Stimulated activated CD4-positive, alpha-beta T cell treated with anti-CD3 and anti-CD28 coated beads, Interleukin-2, amount 100 ng/mL, for 4 hours (primary cell): ENCODE measurements at places on chromosomes 12 and 14.

DNA sequence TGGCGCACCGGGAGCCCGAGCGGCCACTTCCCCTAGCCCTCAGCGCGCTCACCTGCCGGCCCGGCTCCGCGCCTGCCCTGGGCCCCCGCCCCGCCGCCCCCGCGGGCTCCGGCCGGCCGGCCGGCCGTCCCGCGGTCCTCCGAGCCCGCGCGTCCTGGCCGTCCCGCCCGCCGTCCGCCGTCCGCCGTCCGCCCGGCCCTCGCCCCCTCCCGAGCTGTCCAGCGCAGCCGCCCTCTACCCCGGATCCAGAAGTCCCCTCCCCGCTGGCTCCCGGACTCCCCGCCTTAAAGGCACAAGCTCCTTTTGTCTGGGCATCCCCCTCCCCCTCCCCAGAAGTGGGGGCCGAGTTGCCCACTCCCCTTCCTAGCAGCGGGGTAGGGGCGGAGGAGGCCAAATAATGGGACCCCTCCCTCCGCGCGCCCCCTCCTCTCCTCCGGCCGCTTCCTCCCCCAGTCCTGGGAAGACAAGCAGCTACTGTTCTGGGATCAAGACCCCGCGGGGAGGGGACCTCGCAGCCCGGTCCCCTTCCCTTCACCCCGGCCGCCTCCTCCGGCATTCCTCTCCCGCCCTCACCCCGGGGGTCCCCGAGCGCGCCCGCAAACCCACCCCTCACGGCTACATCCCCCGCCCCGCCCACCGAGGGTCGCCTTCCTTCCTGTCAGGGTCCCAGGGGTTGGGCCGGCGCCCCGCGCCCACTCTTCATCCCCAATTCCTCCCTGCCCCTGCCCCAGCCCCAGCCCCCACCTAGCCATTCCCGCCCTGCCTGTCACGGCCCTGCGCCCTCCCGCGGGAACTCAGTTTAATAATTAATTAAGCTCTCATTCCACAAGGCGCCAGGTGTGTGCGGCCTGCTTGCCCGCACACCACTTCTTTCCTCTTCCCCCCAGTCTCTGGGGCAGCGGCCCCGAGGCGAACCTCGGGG is at the start of gene ADCY6:
ADCY6 (minus strand) TSS at position 236 of the 922 bp plus-strand sequence. CDS start 5,655 bp downstream, outside the sequence.
- no peak for DNase-seq

- DNase-seq, result no peak
Observed at GRCh38 chr12:31316891-31317290, 9.1 kb downstream of the SINHCAF start.

- no peak for DNase-seq
Observed at GRCh38 chr12:9667403-9668160, 1.9 kb upstream of the CLEC2D start.

DNA sequence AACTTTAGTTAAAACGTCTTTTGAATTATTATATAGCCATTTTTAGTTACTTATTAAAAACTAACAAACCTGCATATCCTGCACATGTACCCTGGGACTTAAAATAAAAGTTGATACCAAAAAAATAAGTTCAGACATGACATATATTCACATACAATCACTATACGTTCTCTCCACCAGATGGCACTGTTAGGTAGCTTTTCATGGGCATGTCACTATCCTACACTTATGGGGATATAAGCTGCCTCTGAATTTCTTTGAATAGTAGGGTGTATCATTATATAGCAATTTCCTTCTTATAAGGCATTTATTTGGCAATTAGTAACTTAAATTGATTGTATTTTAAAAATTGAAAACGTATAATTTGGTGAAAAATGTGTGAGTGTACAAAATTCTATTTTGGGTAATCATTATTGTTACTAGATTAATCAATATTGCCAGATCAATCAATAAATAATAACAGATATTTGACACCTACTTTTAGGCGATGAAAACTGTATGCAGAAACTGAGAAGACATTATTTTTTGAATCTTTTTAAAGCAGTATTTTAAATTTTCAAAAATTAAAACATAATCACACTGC is 31.8 kb upstream of the OR10A7 start:
- DNase-seq, result peak; percentile 30

GRCh38 chr14:37565550-37565949 is 29.5 kb downstream of the FOXA1 start:
- no peak for DNase-seq

- no peak for DNase-seq
Observed at GRCh38 chr14:106662936-106663550, 1136.7 kb downstream of the TMEM121 start.

DNA sequence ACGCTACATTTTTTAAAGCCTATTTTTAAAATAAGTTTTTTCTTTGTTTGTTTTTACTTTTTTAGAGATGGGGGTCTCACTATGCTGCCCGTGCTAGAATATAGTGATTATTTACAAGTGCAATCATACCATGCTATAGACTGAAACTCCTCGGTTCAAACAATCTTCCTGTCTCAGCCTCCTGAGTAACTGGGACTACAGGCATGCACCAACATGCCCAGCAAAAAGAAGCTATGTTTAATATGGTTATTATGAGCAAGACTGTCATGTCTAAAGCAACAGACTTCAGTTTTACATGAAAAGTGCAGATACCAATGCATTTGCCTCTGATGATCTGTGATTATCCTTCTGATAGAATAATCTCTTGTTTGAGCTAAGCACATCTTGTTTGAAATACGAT is 45.6 kb upstream of the SGPP1 start:
- DNase-seq, result no peak

DNA sequence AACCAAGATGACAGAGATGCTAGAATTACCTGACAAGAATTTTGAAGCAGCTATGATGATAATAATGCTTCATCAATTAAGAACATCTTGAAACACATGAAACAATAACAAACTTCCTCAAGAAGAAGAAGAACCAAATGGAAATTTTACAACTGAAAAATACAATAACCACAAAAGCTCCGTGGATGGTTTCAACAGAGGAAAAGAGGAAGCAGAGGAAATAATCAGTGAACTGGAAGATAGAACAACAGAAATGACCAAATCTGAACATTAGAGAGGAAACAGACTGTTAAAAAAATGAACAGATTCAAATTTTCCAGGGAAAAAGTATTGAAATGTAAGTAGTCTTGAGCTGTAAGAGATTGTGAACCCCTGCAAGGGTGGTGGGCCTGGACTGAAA is 62.8 kb upstream of the SLC35F4 start:
- DNase-seq, result no peak

DNA sequence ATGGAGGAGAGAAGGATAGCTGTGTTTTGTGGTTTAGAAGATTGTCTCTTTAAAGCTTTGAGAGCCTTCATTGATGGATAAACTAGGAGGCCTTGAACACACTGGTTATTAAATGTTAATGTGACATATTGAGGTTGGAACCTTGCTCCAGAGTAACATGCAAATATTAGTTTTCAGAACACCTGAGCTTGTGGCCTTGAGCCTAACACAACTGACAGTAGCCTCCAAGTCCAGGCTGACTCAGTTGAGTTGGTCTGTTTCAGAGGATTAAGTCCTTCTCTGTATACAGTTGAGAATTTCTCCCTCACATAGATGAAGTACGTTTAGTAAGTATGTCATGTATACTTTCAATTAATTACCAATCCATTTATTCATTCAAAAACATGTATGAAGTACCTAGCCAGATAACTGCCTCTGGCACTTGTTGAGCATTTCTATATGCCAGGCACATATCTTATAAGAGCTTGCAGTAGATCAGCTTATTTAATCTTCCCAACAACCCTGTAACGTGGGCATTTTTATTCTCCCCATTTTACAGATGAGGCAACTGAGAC is 63.5 kb downstream of the ELK3 start:
- DNase-seq, result no peak

- no peak for DNase-seq
Observed at GRCh38 chr12:97716356-97716755, 253.8 kb downstream of the RMST start.

- DNase-seq, result no peak
Observed at GRCh38 chr12:114395755-114396152, 10.2 kb downstream of the TBX5 start.
